Activated effector memory CD4-positive, alpha-beta T cell treated with anti-CD3 and anti-CD28 coated beads, Interleukin-2, amount 50 U/mL, for 16 hours (primary cell): ENCODE measurements at places on chromosomes 12 and 14.

DNA sequence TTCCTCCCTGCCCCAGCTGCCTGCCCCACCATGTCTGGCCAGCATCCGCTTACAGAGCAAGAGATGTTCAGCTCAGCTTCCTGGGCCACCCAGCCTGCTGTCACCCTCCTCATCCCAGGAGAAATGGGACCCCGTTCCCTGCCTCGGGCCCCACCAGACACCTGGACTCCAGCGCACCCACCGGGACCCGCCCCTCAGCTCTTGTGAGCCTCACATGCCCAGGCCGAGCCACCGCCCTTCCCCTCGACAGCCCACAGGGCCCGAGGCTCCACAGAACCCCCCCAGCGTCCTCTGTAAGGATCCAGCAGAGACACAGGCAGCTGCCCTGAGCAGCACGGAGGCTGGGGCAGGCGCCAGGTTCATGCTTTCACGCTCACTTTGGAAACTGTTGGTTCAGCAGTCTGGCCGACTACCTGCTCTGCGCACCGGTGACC, 18.4 kb upstream of the C14orf180 start:
- no peak for DNase-seq

DNA sequence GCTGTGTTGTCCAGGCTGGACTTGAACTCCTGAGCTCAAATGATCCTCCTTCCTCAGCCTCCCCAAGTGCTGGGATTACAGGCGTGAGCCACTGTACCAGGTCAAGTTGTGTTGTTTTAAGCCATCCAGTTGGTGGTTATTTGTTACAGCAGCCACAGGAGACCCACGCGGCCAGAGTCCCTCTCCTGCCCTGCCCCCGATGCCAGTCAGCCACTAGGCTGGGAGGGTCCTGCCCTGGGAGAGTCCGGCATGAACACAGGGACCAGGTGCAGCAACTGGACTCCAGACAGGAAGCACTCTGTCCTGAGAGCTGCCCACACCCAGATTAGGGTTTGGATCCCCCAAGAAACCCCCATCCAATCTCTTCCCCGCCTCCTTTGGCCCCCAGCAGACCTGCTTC, 44.1 kb upstream of the FZD10 start:
- DNase-seq = no peak

DNA sequence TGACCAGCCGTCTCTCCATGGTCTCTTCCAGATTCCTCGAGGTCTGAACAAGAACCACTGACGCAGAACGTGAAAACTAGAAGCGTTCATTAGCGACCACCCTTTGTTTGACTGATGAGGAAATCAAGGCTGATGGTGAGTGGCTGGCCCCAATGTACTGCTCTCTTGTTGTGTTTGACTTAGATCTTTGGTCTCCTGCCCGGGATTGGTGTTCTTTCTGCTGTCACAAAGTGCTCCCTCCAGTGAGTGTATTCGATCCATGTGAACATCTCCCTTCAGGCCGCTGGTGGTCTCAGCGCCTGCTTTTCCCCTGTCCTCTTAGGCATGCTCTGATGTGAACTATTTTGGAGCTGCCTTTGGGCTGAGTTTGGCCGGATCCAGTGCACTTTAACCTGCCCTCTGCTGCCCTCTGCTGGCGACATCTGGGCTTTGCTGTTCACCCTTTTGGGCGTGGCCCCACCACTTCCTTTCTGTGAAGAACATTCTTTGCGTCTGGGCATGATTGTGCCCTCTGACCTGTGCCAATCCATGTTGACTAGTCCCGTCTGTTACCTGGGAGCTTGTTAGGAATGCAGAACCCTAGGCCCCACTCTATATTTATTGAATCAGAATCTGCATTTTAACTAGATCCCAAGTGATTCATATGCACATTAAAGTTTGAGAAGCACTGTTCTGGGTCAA, 279.1 kb downstream of the TTC6 start:
- DNase-seq = peak; percentile 90

GRCh38 chr12:9961106-9961505, 10.1 kb upstream of the CLEC12A start:
- DNase-seq = no peak

- DNase-seq = no peak
These were observed 92.4 kb upstream of the PKP2 start for GRCh38 chr12:32988982-32989381.

- DNase-seq = no peak
These were observed 22.5 kb upstream of the FOXG1 start for GRCh38 chr14:28744126-28744525.

DNA sequence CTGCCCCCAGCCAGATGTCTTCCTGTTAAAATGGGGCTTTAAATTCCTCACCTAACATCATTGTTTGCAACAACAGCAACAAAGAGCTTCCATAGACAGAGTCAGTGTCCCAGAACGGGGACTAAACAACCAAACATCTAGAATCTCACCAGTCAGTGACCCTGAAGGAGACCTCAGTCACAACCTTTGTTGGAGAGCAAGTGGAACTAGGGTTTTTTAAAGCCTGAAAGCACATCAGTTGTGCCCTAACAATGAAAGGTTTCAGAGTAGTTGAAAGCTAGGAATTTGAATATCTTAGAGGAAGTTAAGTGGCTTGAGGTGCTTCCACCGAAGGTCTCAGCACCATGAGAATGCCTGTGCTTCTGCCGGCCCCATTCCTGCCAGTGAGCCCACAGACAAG, 5.0 kb upstream of the ALDH2 start:
- no peak for DNase-seq

DNA sequence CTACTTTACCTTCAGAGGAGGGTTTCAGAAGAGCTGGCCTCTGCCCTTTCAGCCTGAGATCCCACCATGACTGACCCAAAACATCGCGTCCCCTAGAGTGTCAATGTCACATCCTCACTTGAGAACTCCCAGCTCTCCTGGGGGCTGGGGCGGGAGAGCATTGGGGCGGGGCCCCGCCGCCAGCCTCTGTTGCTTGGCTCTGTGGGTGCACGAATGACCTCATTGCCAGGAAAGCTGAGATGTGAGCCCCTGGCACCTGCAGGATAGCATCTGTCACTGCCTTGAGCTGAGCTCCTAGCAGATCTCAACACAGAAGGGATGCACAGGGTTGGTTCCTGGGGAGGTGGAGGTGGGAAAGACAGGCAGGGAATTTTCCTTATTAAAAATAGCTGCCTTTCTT, 20.6 kb upstream of the MYL2 start:
- DNase-seq = no peak

- no peak for DNase-seq
These were observed 1052.4 kb downstream of the BCL11B start for GRCh38 chr14:98219638-98220037.

- peak; percentile 83 for DNase-seq
These were observed at the start of gene AHNAK2 for GRCh38 chr14:104977681-104978653. Gene AHNAK2, minus strand, starts transcription at chr14:104978374. Its CDS starts 137 bp downstream, at chr14:104978237.

DNA sequence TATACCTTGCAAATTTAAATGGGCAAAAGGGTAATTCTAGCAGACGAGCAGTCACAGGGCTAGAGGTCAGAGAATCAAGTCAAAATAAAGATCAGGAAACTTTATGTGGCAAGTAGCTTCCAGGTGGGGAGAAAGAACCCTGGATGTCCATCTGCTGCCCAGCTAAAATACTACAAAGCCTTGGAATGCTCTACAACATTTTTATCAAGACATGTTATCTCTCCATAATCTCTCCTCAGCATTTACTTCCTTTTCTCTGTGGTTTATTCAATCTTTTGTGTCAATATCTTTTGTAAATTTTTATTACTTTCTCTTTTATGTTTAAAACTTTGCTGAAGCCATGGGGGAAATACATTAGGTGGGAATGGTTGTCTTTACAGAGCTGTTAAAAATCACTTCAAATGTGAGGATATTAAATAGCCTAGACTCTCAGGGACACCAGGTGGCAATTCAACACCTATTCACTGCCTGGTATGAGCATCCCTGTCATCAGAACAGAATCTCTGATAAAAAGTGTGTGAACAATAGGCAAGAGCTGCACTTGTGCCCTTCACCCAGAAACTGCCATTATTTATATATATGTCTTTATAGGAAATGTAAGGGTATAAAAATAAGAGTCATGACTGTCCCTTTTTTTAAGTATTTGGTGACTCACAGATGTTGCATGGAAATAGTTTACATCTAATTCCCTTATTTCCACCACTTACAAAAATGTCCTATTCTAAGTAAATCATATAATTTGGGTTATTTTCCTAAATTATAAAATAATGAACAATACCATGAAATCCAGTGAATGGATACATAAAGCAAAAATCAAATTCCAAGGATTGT, 152.9 kb downstream of the EPS8 start:
- no peak for DNase-seq

GRCh38 chr12:132423251-132423819, 66.6 kb upstream of the FBRSL1 start:
- DNase-seq = no peak

- DNase-seq = no peak
These were observed 24.0 kb downstream of the FGF6 start for GRCh38 chr12:4421590-4422031.

GRCh38 chr12:42130672-42131402, 13.8 kb downstream of the GXYLT1 start:
- DNase-seq = no peak

DNA sequence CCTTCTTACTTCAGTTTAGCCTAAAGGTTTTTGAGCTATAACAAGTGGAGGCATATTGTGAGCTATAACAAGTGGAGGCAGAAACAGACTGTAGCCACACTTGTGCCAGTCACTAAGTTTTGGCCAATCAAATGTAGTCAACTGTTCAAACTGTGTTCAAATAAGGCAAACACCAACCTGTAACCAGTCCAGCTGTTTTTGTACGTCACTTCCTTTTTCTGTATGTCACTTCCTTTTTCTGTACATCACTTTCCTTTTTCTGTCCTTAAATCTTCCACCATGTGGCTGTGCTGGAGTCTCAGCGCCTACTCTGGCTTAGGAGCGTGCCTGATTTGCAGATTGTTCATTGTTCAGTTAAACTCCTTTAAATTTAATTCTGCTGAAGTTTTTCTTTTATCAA, 79.7 kb downstream of the FUT8 start:
- no peak for DNase-seq

DNA sequence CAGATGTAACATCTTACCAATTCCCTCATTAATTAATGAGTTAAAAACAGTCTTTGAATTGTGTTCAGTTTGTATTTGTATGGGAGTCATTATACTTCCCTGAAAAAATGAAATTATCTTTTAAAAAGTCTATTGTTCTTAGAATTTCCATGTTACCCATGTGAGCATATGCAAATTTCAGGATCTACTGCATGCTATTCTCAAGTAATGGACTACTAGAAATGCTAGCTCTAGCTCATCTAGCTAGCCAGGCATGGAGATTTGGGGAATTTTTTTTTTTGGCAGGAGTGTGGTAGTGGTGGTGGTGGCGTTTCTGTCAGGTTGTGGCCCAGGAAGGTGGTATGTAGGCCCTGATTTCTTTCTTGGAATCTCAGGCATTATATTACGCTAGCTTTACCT, 218.4 kb downstream of the AEBP2 start:
- DNase-seq = no peak

- no peak for DNase-seq
These were observed 3.5 kb downstream of the ELK3 start for GRCh38 chr12:96197503-96198272.

GRCh38 chr12:271161-271560, 8.5 kb upstream of the SLC6A13 start:
- no peak for DNase-seq

- DNase-seq = no peak
These were observed 1.6 kb upstream of the RBMS2 start for GRCh38 chr12:56520048-56520447.

DNA sequence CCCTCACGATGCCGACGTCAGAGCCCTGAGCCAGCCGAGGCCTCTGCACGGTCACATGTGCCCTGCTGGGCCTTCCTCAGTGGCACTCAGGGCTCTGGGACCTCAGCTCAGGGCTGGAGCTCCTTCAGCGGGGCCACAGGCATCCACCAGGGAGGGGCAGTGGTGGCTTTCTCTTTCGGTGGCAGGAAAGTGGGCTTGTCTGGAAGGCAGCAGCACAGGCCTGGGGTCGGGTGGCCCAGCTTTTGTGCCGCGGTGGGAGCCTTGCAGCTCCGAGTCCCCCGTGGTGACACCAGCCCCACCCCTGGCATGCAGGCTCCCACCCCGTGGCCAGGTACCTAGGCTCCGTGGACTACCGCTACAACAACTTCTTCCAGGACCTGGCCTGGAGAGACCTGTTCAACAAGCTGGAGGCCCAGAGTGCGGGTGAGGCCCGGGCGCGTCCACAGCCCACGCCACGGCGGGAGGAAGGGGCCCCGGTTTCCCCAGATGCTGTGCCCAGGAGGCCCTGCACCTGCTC, 14.2 kb upstream of the TEX22 start:
- DNase-seq = no peak

- no peak for DNase-seq
These were observed 196.1 kb upstream of the CDKN3 start for GRCh38 chr14:54200726-54201125.
